Amygdala (tissue), 56 donors: ENCODE measurements at places on chromosomes 7 and 10.

GRCh38 chr7:143288836-143289235 is 685 bp downstream of the CASP2 start:
- DNase-seq, result no peak

DNA sequence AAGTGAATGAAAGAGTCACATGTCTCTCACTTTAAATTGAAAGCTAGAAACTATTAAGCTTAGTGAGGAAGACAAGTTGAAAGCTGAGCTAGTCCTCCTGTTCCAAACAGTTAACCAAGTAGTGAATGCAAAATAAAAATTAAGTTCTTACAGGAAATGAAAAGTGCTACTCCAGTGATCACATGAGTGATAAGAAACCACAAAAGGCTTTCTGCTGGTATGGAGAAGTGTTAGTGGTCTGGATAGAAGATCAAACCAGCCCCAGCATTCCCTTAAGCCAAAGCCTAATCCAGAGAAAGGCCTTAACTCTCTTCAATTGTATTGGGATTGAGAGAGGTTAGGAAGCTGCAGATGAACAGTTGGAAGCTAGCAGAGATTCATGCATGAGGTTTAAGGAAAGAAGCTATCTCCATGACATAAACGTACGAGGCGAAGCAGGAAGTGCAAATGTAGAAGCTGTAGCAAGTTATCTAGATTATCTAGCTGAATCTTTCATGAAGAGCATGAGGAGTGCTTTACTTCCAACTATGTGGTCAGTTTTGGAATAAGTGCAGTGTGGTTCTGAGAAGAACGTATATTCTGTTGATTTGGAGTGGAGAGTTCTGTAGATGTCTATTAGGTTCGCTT is 261.6 kb downstream of the MDFIC start:
- no peak for DNase-seq

GRCh38 chr10:112434988-112435619 is 11.6 kb downstream of the ZDHHC6 start:
- no peak for DNase-seq

- DNase-seq, result no peak
These were observed 90.8 kb upstream of the KDM7A start for GRCh38 chr7:140267381-140268226.

GRCh38 chr10:116263870-116264655 is 8.9 kb downstream of the GFRA1 start:
- DNase-seq, result no peak

DNA sequence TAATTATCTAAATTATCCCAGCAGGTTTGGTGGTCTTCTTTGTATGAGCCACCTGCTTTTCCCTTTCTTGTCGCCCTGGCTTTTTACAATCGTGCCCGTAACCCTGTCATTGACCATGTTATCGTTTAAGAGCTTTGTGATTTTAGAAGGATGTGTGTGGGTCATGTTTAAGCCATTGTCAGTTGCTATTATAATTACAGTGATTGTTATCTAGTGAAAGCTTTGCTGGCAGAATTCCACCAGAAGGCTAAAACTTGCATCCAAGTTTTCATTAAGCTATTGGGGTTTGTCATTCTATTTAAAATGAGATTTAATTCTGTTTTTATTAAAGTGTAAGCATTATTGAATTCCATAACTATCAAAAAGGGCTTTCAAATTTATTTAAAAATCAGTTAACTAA is 354.2 kb upstream of the TMEM229A start:
- DNase-seq, result no peak

DNA sequence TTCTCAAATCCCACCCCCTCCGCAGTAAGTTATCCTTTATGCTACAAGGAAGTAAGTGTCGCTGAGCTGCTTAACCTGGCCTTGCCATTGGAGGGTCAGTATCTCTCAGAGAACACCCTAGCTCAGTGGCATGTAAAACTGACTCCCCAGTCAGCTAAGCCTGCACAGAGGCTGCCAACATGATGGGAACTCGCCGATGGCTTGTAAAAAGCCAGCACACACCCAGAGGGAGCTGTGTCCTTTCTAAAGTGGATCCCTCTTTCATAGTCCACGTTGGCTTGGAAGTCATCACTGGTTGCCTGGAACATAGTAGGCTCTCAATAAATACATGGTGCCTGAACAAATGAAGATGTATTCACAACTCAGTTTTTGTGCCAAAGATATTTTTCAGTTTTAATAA is 249.1 kb upstream of the YAE1 start:
- DNase-seq, result no peak

GRCh38 chr10:132562916-132563456 is 25.4 kb downstream of the INPP5A start:
- DNase-seq, result no peak

DNA sequence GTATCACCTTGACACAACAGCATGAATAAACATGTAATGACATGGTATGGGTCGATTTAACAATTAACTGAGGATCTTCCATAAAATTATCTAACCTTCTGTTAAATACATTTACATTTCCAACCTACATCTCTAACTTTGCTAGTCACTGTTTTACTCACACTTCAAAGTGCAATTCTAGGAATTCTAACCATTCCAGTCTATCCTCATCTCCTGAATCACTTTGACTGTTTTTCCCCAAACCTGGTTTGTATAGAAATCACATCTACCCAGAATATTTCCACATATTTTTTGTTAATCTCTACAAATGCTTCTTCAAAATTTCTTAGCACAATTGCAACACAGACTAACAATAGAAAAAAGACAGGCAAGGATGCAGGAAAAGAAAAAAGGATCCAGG is 6.2 kb downstream of the ABI1 start:
- DNase-seq, result no peak

GRCh38 chr10:124544711-124545110 is 83.1 kb downstream of the LHPP start:
- DNase-seq, result peak; percentile 34

- no peak for DNase-seq
These were observed 7.1 kb upstream of the ASB10 start for GRCh38 chr7:151194188-151194587.

- no peak for DNase-seq
These were observed 12.0 kb downstream of the JAZF1 start for GRCh38 chr7:28168393-28169158.

DNA sequence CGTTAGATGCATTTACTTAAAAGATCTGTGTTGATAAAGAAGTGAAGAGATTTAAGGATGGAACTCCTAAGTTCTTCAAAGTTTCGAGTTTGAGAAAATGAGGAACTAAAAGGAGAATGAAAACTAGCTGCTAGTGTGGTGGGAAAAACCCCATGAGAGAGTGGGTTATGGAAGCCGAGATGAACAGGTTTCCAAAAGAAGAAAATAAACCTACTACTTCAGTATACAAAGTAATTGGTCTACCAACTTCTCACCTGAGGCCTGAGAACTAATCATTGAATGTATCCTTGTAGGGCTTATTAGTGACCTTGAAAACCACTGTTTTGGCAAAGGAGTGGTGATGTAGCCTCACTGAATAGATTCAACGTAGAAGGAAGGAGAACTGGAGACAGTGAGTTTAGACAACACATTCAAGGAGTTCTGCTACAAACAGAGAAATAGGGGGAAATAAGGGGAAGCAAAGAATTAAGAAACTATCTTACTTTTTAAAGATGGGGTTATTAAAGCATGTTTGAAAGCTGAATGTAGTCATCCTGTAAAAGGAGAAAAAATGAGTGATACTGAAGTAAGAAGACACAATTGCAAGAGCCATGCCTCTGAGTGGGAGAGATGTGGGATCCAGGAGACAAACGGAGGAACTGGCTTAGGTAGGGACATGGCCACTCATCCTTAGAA is 50.8 kb downstream of the CH25H start:
- no peak for DNase-seq

DNA sequence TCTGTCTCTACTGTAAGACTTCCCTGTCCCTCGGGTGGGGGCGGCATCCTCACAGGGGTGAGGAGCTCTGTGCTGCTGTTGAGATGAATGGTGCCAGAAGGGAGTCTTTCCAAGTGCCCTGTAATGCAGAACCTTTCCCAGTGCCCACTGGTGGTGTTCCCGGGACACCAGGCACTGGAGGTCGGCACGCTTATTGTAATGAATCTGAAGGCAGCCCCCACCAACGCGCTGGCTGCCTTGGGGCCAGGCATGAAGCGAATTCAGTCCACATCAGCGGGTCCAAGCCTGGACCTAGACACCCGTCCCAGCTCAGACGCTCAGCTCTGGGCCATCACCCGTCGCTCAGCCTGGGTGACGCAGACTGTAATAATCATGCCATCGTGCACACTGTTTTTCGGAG is 592.9 kb downstream of the DNAJB6 start:
- no peak for DNase-seq

GRCh38 chr10:22998091-22998490 is 70.2 kb downstream of the ARMC3 start:
- no peak for DNase-seq

DNA sequence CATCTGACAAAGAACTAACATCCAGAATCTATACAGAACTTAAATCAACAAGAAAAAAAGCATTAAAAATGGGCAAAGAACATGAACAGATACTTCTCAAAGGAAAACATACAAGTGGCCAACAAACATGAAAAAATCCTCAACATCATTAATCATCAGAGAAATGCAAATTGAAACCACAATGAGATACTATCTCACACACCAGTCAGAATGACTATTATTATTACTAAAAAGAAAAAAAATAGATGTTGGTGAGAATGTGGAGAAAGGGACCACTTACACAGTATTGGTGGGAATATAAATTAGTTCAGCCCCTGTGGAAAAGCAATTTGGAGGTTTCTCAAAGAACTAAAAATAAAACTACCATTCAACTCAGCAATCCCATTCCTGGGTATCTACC is 89.1 kb upstream of the ADO start:
- no peak for DNase-seq

DNA sequence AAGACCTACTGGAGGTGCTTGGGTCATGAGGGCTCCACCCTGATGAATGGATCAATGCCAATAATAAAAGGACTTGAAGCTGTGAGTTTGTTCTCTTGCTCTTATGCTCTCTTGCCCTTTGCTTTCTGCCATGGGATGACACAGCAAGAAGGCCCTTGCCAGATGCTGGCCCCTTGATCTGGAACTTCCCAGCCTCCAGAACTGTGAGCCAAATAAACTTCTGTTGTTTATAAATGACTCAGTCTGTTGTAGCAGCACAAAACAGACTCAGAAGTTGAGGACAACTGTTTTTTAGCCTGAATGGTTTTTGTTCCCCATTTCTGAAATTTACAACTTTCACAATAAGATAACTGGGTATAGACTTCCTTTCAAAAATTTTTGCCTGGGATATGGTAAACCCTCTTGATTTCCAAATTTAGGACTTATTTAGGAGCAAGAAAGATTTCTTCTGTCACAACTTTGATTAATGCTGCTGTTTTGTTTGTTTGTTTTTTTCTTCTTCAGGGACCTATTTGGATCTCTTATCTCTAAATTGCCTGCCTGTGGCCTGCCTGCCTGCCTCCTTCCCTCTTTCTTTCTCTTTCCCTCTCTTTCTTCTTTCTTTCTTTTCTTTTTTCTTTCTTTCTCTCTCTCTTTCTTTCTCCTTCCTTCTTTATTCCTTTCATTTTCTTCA is 12.1 kb downstream of the ENTPD1 start:
- DNase-seq, result no peak

GRCh38 chr10:11758527-11759236 is 16.5 kb downstream of the ECHDC3 start:
- DNase-seq, result no peak

GRCh38 chr7:88523645-88524044 is 217.0 kb upstream of the STEAP4 start:
- no peak for DNase-seq

DNA sequence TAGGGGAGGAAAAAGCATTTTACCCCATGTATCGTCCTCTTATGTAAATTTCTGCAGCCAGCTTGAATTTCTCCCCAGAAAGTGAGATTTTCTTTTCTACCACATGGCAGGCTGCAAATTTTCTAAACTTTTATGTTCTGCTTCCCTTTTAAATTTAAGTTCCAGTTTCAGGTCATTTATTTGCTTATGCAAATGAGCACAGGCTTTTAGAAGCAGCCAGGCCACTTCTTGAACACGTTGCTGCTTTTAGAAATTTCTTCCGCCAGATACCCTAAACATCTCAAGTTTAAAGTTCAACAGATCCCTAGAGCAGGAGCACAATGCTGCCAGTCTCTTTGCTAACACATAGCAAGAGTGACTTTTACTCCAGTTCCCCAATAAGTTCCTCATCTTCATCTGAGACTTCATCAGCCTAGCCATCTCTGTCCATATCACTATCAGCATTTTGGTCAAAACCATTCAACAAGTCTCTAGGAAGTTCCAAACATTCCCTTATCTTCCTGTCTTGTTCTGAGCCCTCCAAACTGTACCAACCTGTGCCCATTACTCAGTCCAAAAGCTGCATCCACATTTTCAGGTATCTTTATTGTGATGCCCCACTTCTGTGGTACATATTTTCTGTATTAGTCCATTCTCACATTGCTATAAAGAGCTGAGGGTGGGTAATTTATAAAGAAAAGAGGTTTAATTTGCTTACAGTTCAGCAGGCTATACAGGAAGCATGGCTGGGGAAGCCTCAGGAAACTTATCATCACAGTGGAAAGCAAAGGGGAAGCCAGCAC is 16.3 kb downstream of the EZH2 start:
- no peak for DNase-seq
